Naive thymus-derived CD8-positive, alpha-beta T cell (primary cell): ENCODE measurements at places on chromosomes 7 and 10.

DNA sequence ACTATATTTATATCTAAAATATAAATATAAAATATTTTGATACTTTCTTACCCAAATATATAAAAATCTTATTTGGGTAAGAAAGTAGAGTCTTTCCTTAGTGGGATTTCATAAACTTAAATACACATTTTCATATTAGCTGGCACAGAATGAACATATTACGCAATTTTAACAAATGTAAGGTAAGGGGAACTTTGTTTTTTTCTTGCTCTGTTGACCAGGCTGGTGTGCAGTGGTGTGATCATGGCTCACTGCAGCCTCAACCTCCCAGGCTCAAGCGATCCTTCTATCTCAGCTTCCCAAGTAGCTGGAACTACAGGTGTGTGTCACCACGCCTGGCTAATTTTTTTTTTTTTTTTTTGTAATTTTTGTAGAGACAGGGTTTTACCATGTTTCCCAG lies 18.3 kb downstream of the CYP26A1 start:
- no peak for DNase-seq

DNA sequence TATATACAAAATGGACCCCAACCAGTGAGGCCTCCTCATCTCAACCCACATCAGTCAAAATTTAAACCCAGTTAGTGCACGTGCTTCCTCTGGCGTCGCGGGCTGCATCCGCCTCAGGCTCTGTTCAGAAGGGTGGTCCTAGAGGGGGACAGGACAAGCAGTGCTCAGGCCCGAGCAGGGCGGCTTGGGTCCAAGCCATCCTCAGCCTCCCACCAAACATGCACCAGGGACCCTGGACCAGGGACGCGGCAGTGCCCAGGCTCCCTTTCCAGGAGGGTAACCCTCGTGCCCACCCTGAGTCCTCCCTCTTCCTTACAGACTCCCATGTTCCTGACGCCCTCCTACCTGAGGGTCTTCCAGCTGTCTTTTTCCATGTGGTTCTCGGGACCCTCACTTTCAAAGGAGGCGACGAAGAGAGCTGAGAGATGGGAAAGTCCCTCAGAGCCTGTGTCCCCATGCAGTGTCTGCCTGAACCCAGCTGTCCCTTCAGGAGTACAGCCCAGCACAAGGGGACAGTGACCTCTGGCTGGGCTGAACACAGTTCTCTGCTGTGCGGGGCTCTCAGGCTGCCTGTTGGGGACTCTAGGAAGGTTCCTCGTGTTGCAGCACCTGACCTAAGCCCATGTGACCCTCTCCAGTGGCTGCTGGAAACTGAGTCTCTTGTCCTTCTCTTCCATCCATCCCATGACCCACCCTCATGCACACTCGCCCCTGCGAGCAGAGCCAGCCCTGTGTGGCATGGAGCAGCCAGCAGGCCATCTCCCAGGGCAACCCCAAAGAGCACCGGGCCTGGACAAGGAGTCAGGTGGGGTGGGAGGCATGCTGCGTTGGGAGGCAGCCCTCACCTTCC lies 58.1 kb downstream of the CSGALNACT2 start:
- DNase-seq = no peak

GRCh38 chr10:128337860-128338378 lies 211.7 kb upstream of the MKI67 start:
- no peak for DNase-seq

DNA sequence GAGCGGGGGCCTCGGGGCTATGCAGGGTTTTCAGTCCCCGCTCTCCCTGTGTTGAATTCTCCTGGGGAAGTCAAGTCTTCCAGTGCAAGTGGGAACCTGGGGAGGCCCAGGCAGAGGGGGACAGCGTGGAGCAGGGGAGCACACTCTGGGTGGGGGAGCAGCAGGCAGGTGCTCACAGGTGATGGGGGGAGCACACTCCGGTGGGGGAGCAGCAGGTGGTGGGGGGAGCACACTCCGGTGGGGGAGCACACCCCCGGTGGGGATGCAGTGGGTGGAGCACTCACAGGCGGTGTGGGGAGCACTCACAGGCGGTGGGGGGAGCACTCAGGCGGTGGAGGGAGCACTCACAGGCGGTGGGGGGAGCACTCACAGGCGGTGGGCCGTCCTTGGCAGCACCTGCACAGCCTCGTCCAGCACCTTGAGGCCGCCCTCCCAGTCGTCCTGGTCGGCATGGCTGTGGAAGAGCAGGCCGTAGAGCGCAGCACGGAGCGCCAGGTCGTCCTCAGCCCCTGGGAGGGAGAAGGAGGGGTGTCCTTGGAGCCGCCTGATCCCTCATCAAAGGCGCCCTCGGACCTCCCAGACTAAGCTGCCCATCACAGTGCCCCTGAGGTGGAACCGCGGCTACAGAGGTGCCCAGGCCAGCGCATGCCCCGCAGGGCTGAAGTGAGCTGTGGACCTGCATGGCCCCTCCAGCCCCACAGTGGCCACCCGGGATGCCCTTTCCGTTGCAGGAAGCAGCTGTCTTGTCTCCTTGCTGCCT lies 56.7 kb downstream of the CFAP46 start:
- DNase-seq = no peak

DNA sequence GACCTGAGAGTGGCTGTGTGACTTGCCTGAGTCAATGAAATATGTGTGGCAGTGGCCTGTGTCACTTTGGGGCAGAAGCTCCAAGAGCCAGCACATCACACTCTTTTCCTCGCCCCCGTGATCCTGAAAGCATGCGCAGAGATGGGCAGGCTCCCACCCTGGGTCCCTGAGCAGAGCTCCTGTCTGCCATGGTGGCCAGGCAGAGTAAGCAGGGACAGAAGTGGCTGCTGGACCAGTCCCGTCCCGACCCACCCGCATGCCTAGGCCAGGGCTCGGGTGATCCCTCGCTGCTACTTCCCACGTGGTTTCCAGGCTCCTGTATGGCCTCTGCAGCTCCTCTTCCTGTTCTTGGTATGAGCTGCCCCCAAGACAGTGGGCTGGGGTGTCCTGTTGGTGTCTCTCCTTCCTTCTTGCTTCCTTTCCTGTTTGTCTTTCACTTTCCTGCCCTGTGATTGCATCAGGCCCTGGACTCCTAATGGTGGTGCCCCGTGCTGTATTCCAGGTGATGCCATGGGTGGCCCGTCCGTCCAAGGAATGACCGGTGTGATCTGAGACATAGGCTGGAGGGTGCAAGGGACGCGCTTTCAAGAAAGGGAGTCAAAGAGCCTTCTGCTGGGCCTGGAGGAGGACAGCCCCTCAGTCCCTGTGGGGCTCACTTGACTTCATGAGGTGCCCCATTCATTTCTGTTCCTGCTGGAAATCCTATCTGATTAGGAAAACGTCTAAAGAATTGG lies 71.4 kb upstream of the SHH start:
- DNase-seq = no peak

GRCh38 chr10:130218181-130218641 lies 82.0 kb downstream of the GLRX3 start:
- DNase-seq = no peak

- DNase-seq = no peak
Measured at GRCh38 chr10:19974138-19974537, 157.9 kb downstream of the PLXDC2 start.

GRCh38 chr10:121900443-121901174 lies 27.2 kb downstream of the ATE1 start:
- DNase-seq = no peak

GRCh38 chr7:148854983-148855382 lies 29.1 kb downstream of the EZH2 start:
- DNase-seq = no peak

DNA sequence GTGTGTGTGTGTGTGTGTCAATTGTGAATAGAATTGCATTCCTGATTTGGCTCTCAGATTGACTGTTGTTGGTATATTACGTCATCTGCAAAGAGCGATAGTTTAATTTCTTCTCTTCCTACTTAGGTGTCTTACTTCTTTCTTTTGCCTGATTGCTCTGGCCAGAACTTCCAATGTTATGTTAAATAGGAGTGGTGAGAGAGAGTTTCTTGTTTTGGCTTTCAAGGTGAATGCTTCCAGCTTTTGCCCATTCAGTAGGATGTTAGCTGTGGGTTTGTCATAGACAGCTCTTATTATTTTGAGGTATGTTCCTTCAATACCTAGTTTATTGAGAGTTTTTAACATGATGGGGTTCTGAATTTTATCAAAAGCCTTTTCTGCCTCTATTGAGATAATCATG lies 34.2 kb upstream of the PRSS37 start:
- DNase-seq = no peak

- no peak for DNase-seq
Measured at GRCh38 chr7:150727381-150727780, 9.8 kb upstream of the GIMAP5 start.

DNA sequence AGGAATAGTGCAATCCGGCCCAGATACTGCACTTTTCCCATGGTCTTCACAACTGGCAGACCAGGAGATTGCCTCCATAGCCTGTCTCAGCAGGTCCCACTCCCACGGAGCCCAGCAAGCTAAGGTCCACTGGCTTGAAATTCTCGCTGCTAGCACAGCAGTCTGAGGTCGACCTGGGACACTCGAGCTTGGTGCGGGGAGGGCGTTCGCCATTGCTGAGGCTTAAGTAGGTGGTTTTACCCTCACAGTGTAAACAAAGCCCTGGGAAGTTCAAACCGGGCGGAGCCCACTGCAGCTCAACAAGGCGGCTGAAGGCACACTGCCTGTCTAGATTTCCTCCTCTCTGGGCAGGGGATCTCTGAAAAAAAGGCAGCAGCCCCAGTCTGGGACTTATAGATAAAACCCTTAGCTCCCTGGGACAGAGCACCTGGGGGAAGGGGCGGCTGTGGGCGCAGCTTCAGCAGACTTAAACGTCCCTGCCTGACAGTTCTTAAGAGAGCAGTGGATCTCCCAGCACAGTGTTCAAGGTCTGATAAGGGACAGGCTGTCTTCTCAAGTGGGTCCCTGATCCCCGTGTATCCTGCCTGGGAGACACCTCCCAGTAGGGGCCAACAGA lies 293.5 kb upstream of the GALNT17 start:
- DNase-seq = no peak

DNA sequence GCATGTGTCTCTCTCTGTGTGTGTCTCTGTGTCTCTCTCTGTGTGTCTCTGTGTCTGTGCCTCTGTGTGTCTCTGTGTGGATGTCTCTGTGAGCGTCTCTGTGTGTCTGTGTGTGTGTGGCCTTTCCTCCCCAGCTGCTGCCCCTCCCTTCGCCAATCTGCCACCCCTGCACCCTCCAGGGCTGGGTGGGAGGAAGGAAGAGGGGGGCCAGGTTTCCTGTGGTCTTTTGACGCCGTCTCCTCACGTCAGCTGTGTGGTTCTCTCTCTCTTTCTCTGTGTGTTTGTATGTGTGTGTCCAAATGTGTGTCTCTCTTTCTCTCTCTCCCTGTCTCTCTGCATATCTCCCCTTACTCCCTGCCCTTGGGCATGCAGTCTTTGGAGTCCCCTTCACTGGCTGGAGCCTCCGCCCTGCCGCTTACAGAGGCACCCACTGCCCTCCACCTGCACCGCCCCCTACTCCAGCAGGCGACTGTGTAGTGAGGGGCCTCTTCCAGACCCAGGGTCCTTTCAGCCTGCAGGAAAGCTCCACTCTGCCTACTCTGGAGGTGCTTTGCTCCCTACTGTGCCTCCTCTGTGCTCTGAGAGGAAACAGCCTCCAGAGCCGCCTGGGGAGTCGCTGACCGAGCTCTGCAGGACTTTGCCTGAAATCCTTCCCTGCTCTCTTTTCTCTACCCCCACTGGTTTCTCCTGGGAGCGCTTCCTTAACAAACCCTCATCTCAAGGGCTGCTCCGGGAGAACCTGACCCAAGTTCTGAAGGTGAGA lies 44.2 kb upstream of the C10orf71 start:
- peak; percentile 37 for DNase-seq

- DNase-seq = no peak
Measured at GRCh38 chr7:70347463-70348254, 749.4 kb downstream of the AUTS2 start.

GRCh38 chr10:93445097-93445960 lies 36.8 kb downstream of the MYOF start:
- DNase-seq = no peak

GRCh38 chr7:71491336-71491735 lies 359.4 kb downstream of the GALNT17 start:
- no peak for DNase-seq

GRCh38 chr7:37369906-37370305 lies 78.8 kb downstream of the ELMO1 start:
- DNase-seq = no peak

GRCh38 chr7:7438851-7439250 lies 96.8 kb downstream of the COL28A1 start:
- DNase-seq = no peak

DNA sequence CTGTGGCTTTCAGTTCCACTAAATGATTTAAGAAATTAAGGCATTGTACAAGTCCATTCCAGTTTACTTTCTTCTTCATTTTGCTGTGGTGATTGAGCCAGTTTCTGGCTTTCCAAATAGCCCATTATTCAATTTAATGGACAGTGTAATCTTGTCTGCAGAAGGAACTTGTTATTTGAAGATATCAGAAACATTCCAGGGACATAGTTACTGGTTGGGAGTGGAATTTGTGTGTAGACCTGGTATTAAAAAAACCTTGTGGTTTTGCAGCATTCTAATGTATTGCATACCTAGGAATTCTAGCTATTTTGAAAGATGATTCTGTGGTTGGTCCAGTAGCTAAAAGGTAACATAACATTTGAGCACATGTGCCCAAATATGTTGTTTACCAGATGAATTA lies 72.2 kb downstream of the MCU start:
- DNase-seq = no peak

GRCh38 chr10:28849309-28849708 lies 172.0 kb downstream of the BAMBI start:
- DNase-seq = no peak

- no peak for DNase-seq
Measured at GRCh38 chr10:126264102-126265018, 123.9 kb downstream of the ADAM12 start.
